ENCODE measurements at places on chromosomes 16 and 17.

- DNase-seq = no peak
Observed at GRCh38 chr17:44209786-44210341, 9.6 kb downstream of the UBTF start.

DNA sequence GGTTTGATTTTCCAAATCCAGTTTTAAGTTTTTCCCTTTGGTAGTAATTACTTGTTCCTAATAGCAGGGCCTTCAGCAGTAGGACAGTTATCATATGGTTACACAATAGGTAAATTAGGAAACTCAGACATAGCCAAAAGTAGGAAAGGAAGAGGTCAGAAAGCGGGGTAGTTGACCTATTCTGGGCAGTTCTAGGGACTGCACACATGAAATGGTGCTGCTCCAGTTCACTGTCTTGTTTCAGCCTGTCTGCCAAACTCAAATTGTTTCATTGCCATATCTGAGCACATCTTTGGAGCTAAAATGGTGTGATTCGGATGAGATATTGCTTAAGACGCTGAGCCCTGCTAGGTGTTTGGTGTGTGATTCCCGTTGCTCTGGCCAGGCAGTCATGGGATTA, 56.7 kb downstream of the TANGO6 start:
- no peak for DNase-seq

DNA sequence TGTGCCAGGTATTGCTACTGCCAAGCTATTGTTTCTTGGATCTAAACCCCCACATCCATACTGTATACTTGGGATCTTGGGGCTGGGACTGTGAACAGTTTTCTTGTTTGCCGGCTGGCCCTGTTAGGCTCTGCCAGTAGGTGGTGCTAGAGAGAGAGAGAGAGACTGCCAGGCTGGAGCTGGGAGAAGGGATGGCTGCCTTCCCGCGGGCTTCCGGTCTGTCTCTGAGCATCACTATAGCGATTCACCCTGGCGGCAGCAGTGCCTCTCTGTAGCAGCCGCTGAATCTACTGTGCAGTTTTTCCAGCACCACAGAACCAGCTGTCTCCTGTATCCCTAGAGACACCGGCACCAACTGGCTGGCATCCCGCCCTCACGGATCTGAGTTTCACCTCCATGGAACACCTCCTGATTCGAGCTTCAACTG, 201.2 kb downstream of the UTP18 start:
- no peak for DNase-seq

- no peak for DNase-seq
Observed at GRCh38 chr16:65071433-65072311, 50.2 kb downstream of the CDH11 start.

Measured in GM06990 (cell line).